Stromal cell of bone marrow (primary cell): ENCODE measurements at places on chromosomes 7 and 10.

- no peak for DNase-seq
Observed at GRCh38 chr10:11170993-11171851, 153.6 kb downstream of the CELF2 start.

DNA sequence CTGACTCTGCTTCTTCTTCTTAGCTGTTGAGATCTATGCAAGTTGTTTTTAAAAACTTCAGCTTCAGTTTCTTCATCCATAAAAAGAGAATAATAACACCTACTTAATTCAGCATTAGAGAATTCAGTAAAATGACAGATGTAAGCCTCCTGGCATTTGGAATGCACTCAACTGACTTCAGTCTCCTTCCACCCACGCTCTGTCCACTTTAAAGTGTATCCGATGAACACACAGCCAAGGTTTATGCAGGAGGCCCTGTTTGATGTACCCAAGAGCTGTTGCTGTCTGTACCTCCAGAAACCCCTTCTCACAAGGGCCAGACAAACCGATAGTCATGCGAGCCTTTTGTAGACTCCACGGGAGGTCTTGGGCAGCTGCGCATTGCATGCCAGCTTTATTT is 27.1 kb upstream of the SLC35B4 start:
- no peak for DNase-seq

- no peak for DNase-seq
Observed at GRCh38 chr7:13034693-13035092, 347.3 kb downstream of the ARL4A start.

DNA sequence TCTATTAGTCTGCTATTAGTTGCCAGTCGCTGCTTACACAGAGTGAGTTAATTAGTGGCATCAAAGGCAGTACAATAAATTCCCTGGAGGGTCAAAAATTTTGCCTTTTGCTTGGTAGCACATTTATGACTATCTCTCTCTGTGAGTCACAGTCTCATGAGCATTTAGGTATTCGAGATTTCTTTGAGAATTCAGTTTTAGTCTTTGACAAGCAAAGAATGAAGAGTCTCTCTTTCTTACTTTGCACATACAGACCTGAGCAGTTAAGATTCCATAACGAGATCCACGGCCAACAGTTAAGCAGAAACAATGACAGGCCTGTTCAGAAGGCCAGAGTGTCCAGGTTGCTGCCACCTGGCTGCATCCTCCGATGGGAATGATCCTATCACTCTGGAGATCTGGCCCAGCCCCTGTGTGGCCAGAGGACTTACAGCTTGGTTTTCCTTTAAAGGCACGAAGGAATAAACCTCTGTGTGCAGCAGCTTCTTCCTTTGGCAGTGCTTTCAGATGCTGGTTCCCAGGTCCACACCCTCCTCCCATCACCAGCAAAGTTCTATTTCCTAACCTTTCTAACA is 80.6 kb downstream of the GLI3 start:
- DNase-seq = no peak

DNA sequence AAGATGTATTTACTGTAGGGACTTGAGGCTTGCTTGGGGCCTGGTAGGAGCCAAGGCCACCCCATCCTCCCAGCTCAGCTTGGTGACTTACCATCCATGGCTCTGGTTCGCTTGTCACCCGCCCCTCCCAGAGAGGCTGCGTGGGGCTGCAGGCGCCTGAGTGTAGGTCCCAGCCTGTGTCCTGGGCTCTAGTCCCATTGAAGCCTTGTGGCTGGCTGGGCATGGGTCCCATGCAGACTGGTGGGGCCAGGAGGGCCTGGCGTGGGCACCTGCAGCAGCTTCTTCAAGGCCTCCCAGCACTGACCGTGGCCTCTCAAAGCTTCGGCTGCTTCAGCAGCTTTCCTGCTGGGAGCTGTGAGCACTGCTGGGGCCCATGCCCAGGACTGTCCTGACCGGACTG is 118.1 kb downstream of the INPP5A start:
- DNase-seq = no peak
